Renal cortical epithelial cell (primary cell): ENCODE measurements at places on chromosomes 6 and 20. TPM values are rescaled to one million over a fixed set of nuclear protein-coding genes. Genes with fewer than 3 reads are reported as not detected.

DNA sequence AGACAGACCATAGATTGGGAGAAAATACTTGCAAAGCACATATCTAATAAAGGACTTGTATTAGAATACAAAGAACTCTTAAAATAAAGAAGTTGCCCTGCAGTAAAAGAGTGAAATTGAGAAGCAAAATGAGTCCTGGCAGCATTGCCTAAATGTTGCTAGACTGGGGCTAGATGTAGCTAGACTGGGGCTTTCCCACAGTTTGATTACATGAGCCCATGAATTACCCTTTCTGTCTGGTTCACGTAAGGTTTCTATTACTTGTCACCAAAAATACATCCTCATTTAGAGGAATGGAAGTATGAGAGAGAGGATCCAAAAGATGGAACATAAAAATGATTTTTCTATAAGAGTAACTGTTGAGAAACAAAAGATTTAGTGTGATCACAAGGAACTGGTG lies 57.6 kb upstream of the CCDC28A start:
- DNase-seq = no peak

- DNase-seq = peak; percentile 68
Measured at GRCh38 chr6:56868687-56869086, 86.2 kb upstream of the BEND6 start.

GRCh38 chr20:35704514-35705261 lies 5.5 kb downstream of the ROMO1 start:
- DNase-seq = no peak

GRCh38 chr6:151186306-151186705 lies 53.5 kb upstream of the AKAP12 start:
- no peak for DNase-seq

LST1 gene
- total RNA-seq = not detected in 2 replicates

GRCh38 chr6:45521226-45521625 lies 143.5 kb upstream of the SUPT3H start:
- DNase-seq = no peak

DNA sequence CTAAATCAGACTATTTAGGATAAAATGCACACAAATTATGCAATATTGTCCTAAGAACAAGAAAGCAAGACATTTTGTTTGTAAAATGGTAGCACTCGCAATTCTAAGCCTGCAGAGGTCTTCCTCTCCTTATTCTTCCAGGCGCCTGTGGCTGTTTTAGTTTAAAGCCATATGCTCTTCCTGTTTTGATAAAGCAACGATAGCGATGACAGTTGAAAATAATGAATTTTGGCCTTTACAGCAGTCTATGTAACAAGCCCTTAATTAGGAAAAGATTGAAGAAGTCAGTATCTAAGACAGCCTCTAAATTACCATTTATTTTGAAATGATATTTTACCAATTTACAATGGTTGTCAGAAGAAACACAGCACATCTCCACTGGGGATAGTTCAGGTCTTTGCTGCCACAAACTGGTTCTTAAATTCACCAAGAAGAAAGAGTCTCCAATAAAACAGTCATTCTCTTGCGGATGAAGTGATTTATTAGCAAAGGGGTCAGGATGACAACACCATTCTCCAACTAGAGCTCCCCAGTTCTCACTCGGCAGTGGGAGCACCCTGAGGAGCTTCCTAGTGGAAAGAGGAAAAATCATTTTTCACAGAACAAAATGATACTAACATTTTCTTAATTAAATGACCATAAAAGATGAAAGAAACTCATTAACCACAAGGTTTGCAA lies 21.4 kb downstream of the UBE3D start:
- no peak for DNase-seq

DNA sequence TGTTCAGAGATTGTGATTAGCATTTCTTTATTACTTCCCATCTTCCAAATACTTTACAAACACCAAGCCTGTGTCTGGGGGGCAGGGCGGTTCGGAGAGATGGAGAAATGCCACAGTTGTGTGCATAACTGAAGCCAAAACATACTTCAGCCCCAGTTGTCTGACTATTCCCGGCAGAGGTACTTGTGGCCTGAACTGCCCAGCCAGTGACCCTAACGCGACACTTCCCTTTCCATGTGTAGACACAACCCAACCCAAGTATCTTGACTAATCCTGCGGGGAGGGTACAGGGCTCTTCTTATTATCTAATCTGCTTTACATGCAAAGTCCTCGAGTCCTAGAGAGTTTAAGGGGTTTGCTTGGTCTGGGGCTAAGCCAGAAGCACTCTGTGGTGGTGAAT lies 46.2 kb downstream of the ISM1 start:
- DNase-seq = no peak

TRAPPC3L gene
- total RNA-seq = not detected in 2 replicates

GRCh38 chr6:104884867-104885517 lies 25.3 kb upstream of the HACE1 start:
- peak; percentile 6 for DNase-seq

DNA sequence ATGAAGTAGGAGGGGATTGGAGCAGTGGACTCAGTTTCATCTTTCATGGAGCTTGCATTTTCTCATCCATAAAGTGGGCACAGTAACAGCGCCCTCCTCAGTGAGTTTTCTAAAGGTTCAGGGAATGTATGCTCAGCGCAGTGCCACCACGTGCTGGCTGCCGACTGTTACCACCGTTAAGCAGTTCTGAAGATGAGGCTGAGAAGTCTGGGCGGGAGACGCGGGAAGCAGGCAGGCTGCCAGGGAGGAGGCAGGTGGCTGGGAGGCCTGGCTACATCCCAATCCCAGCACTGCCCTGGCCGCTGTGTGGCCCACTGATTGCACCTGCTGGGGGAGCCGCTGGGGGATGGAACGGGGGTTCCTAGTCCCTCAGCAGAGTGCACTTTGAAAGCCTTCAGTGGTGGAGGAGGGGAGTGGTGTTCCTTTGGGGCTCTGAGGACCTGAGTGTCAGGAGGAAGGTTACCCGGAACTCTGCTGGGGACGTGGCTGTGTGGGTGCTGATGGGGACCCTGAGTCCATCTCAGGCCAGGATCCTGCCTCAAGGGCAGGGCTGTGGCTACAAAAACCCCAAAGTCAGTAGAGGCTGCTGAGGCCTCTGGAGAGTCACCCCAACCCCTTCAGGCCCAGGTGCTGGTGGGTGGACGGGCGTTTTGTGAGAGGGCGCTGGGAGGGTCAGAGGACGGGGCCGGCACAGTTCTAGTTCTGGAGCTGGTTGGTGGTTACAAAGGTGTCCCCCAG lies 28.0 kb upstream of the PHACTR3 start:
- no peak for DNase-seq

- no peak for DNase-seq
Measured at GRCh38 chr6:69379518-69379917, 417.3 kb downstream of the LMBRD1 start.

GRCh38 chr6:146389740-146390139 lies 153.9 kb upstream of the RAB32 start:
- DNase-seq = no peak

DNA sequence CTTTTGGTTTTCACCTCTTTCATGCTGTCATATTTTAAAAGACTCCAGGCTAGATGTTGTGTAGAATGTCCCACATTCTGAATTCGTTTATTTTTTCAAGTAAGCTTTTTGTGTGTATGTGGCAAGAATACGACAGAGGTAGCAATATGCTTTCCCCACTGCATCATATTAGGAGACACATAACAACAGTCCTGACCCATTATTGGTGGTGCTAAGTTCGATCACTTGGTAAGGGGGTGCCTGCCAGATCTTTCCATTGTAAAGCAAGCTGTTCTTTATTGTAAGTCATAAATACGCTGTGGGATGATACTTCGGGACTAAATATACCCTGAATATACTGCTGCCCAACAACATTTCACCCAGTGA lies 588 bp upstream of the NCOA3 start:
- DNase-seq = no peak

DNA sequence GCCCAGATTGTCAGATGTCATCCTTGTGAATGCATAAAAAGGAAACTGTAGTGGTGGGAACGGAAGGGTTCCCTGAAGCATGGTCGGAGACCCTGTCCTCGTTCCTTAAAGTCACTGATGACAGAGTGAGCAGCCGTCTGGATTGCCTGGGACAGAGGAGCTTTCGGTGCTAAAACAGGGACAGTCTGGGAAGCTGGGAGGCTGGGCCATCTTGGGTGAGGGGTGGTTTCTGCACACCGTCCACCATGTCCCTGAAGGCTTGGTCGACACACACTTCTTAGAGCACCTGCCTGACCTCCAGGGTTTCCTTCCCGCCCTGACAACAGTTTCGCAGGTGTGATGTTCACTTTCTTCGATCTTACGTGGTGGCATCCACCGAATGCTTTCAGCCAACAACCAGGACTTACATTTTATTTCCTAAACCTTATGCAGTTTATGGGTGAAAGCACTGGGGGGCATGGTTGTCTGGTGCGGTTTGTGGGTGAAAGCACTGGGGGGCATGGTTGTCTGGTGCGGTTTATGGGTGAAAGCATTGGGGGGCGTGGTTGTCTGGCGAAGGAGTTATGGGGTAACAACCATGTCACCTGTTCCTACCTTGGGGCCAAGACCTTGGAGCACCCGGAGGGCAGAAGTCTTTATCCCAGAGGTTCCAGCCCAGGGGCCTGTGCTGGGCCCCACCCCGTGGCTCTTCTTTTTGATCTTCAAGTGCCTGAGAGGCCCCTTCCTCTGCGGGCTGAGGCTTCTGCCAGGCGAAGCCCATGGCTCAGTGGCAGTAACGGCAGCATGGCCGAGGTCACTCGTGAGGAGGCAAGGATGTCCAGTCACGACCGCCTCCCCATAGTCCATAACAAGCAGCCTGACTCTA lies 81.7 kb upstream of the FRMD1 start:
- DNase-seq = no peak

DNA sequence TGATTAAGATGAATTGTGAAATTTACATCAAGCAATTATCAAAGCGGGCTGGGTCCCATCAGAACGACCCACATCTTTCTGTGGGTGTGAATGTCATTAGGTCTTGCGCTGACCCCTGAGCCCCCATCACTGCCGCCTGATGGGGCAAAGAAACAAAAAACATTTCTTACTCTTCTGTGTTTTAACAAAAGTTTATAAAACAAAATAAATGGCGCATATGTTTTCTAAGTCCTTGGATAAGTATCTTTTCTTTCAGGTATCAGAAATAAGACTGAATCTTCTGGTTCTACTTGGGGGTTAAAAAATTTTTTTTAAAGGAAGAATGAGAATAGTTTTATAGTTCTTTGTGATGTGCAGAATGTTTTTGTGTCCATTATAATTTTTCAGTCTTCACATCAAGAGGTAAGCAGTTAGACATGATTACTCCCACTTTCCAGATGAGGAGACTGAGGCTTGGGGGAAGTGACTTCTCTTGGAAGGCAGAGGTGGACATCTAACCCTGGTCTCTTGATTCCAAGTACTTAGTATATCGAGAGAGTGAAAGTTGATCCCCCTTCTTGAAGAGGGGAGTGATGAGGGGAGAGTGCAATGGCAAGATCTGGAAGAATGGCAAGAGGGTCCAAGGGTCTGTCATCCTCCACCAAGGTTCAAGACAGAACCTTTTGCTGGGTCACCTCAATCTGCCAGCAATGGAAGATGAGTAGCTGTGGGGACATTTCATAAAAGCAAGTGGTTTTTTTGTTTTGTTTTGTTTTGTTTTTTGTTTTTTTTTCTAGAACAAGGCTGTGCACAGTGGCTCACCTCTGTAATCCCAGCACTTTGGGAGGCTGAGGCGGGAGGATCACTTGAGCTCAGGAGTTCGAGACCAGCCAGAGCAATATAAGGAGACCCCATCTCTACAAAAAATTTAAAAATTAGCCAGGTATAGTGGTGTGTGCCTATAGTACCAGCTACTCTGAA lies 42.8 kb upstream of the TTPAL start:
- no peak for DNase-seq

DNA sequence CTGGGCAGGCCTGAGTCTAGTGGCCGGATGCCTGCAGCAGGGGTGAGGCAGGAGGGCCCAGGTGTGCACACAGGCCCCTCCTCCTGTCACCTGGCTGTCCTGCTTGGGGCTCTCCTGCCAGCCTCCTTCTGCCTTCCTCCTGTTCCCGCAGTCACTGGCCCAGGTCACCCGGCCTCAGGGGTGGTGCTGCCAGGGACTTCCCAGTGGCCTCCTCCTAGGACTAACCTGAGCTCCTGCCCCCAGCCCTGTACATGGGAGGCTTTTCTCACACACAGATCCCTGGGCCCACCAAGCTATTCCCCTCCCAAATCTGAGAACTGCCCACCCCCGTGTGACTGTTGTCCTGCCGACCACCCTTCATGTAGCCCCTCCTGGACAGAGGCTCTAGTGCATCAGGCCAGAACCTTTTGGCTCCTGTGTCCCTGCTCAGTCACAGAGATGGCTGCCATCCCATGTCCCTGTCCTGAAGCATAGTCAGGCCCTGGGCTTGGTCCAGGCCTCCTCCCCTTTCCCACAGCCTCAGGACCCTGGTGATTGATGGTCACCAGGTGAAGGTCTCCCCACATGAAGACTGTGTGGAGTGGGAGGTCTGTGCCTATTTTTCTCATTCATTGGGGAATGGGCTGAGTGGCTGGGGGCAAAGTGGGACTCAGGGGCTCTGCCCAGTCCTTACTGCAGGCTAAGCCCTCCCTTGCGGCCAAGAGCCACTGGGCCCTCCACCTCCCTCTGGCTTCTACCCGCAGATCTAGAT lies 1.1 kb upstream of the ULBP1 start:
- peak; percentile 49 for DNase-seq

DNA sequence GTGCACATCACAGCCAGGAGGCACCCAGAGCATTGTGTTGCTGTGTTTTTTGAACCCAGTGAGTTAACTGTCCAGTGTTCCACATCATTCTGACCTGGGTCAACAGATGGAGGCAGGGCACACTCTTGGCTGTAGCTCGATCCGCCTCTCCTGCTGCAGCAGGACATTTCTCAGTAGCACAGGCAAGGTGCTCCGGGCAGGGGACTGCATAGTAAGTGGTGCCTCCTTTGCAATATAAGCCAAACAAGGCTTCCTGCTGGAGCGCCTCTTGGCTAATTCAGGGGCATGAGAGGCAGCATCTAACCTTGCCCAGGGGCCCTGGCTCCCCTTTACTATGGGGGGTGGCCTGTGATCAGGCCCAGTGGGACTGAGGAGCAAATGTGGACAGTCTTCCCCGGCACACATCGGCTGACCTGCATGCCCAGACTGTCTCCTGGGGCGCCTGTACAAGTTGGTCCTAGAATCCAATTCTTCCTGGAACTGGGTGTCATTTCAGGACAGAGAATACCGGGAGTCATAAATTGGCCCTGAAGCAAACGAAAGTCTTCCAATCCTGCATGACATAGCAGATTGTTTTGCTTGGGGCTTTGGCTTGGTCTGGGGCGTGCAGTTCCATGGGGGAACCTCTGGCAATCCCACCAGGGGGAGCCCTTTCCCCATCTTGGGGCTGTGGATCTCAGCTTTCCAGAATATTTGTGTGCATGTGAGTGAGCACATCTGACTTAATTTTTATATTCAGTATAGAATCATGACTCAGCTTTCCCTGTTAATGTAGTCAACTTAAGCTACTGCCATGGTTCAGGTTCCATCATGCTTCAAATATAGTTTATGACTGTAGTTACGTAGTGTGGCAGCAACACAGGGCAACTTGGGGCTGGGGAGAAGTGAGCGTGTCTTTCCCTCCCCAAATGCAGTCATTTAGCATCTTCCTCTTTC lies 56.0 kb upstream of the DDR1 start:
- DNase-seq = peak; percentile 72

DNA sequence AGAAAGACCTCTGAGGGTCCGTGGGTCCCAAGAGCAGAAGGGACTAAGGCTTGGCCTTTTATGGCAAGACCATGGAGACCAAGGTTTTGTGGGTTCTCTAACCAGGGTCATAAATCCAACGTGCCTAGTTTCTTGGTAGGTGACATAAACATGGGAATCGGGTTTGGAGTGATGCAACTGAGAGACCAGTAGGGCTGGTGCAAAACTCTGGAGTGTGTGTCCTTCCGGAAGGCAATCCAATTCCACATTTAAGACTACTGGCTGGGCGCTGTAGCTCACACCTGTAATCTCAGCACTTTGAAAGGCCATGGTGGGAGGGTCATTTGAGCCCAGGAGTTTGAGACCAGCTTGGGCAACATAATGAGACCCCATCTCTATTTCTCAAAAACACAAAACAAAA lies 116.5 kb upstream of the ARG1 start:
- no peak for DNase-seq
